ENCODE measurements at places on chromosomes 4 and X.

DNA sequence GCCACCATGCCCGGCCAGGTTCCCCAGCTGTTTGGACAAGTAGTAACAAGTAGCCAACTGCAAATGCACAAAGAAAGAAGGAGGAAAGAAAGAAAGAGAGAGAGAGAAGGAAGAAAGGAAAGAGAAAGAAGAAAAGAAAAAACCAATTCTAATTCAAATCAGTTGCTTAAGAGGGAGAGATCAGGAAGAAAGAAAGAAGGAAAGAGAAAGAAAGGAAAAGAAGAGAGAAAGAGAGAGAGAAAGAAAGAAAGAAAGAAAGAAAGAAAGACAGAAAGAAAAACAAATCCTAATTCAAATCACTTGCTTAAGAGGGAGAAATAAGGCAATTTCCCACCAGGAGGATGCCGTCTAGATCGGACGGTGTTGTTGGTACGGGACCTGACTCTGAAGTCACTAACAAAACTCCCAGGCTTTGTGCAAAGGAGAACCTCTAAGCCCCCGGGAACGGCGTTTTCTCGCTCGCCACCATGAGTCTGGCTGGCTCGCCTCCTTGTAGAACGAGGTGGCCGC is 95.5 kb upstream of the PPP2R3B start:
- DNase-seq, result no peak

- DNase-seq, result peak; percentile 47
Measured at GRCh38 chr4:186676531-186677161, 47.0 kb downstream of the FAT1 start.

DNA sequence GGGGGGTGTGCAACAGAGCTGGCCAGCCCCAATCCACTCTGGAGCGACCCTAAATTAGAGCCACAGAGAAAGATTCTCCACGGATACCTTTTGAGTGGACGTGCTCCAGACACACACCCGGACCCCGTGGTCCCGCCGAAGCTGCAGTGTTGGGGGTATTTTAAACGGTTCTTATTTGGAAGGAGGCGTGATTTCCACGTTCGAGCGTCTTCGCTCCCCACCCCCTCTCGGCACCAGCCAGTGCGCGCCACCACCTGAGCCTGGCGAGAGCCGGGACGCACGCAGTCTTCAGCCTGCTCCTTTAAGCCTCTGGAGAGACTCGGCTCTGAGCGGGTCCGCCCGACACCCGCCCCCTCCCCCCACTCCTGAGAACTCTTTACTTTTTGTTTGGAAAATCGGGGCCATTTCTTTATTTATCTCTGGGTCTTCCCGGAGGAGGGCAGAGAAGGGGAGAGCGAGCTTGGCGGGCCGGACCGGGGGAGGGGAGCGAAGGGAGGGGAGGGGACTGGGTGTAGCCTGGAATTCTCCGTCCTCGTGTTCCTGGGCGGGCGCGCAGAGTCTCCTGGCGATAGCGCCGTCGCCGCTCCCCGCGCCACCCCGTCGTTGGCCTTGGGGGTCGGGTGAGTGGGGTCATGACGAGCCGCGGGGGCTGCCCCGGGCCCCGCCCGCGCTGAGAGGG is 668 bp upstream of the PTCHD1 start:
- no peak for DNase-seq

DNA sequence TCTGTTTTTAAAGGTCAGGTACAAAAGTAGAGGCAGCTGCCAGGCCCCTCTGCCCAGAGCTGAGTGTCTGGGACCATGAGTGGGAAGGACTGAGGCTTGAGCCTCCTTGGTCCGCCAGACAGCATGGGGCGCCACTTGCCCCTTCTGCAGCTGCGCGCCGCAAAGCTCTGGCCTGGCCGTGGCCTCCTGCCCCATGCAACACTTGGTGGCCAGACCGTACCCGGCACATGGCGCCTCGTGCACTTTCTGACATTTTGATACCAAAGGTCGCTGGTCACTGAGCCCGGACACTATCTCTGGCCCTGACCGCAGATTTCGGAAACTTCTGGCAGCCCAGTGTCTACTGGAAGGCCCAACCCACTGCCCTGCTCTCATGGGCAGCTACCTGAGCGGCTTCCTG is 18.6 kb downstream of the CLTRN start:
- DNase-seq, result no peak

GRCh38 chr4:105119356-105119755 is 27.3 kb upstream of the TET2 start:
- no peak for DNase-seq

GRCh38 chr4:78560296-78560963 is 8.9 kb downstream of the ANXA3 start:
- no peak for DNase-seq

DNA sequence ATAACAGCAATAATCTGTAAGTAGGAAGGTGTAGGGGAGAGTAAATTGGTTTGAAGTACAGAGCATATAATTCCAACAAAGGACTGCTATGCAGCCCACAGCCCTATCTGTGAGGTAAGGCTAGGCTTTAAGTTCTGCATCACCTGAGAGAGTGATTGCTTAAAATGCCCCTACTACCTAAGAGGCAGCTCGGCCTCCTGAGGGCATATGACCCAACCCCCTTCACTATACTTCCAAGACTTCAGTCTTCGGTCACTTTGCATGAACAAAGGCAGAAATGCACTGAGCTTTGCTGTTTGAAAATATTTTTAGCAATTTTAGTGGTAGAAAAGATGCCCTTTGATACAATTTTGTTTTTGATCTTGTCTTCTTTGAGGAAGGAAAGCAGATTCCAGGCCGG is 4.9 kb upstream of the DDX3X start:
- no peak for DNase-seq

GRCh38 chrX:29435396-29435795 is 780.0 kb upstream of the MAGEB2 start:
- DNase-seq, result no peak

- DNase-seq, result no peak
Measured at GRCh38 chrX:44996277-44996676, 123.3 kb downstream of the KDM6A start.

- DNase-seq, result no peak
Measured at GRCh38 chr4:144663834-144664475, 18.0 kb downstream of the HHIP start.

DNA sequence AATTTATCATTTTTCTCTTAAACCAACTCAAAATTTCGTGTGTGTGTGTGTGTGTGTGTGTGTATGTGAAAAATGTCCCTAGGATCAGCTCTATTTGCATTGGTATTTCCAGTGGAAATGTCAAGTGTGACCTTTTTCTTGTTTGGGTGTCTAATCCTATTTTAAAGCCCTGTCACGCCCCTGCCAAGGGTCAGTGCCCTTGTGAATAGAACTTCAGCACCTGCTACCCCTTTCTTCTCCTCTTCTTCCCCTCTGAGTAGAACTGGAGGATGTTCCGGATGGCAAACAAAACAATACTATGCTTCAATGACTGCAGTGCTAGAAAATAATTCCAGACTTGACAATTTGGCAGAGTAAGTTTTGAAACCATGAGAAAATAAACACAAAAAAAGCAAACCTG is 67.3 kb downstream of the SPRY1 start:
- DNase-seq, result no peak

- DNase-seq, result no peak
Measured at GRCh38 chrX:113974881-113975280, 609.0 kb upstream of the HTR2C start.

DNA sequence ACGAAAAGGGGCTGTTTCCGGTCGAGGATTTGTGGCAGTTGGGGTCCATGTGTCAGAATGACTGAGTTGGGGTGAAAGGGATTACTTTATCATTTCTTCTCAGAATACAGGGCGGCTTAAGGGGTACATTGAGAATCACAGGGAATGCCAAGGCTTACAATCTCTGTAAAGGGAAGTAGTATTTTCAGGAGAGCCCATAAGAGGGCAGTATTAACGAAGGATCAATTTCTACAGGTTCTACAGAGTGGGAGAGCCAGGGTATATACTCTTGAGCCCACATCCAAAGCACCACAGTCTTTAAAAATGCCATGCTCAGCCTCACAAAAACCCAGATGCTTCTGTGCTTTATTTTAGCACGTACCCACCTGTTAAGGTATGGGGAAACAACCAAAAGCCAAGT is 67.7 kb upstream of the ZXDA start:
- no peak for DNase-seq

DNA sequence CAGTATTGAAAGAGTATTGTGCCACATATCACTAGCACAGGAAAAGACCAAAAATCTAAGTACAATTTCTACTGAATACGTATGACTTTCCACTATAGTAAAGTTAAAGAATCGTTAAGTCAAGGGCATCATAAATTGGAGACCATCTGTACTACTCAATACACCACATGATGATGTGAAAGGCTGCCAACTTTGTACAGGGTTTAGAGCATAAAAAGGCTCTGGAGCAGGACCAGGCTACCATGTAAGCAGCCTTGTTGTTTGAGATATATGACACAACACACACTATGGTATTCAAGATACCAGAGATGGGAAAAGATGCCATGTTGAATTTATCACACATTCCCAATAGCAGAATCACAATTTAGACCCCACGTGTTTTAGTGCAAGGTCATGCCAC is 294.9 kb upstream of the TRPC5 start:
- no peak for DNase-seq

DNA sequence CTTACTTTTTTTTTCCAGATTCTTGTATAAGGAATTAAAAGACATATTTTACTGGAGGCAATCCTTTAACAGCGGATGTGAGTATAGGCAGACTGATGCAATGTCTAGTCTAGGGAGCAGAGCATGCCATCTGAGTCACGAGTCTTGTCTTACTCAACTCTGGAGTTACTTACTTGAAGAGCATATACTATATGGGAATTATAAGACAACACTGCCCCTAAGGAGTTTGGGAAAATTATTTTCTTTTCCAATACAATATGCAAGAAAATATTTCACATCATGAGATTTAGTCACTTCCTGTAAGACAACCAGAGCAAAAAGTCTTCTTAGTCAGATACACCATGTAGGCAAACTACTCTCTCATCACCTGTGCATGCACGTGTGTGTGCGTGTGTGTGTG is 537.3 kb upstream of the FTHL17 start:
- DNase-seq, result no peak
